ENCODE measurements at places on chromosomes 6 and 20.

DNA sequence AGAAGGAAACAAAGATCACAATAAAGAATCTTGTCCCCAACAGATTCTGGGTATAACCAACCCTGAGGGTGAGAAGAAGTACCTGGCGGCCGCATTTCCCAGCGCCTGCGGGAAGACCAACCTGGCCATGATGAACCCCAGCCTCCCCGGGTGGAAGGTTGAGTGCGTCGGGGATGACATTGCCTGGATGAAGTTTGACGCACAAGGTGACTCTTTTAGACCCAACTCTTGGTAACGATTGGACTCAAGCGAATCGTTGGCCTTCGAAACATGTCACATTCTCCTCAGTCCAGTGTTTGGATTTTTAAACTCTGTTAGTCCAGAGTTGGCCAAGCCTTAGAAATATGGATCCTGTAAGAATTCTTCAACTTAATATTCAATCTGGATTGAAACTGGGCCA, 2.6 kb downstream of the PCK1 start:
- DNase-seq: no peak

GRCh38 chr6:128513878-128514277, 6.5 kb downstream of the PTPRK start:
- DNase-seq: no peak

- DNase-seq: no peak
These were observed 29.5 kb upstream of the ADTRP start for GRCh38 chr6:11808054-11808453.

DNA sequence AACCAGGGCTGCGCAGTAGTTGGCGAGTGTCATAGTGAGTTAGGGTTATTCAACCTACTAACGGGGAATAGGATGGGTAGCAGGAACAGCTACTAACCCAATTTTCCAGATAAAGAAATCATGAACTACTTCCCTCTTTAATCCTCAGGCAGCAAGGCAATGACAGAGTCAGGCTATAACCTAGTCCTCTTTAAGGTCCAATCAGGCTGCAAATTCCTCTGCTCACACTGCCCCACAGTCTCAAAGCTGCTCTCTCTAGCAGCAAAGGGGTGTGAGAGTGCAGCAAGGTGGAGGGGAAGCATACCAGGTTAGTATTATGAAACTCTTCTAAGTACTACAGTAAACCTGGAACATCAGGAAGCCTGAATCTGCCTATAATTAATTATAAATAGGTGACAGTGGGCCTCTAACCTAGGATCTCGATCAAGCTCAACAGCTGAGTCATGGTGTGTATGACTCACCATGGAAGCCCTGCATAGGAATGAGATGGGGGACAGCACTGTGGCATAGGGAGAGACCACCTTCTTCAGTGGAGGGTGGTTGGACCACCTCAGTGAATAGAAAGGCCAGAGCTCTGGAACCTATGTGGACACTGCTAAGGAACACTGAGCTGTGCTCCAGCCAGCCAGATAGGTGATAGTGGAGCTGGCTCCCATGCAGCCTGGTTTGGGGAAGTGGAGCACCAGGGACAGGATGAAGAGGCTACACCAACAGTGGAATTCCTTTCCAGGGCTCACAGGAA, 7.9 kb downstream of the PEX6 start:
- peak; percentile 80 for DNase-seq

DNA sequence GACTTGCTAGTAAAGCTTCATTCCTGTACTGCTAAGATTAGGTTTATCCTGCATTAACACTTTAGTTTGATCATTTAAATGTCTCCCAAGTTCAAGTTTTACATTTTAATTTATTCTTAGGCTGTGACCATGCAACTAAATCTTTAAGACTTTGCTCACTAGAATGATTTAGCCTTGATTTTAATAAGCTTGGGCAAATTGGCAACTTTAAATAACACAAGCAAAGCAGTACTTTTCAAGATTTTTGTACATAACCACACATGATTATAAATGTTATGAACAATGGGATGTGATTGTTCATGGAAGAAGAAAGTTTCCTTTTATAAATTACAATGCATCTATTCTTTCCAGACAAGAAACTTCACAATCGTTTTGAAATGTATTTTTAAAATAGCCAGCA, 948.0 kb upstream of the EPHA7 start:
- DNase-seq: no peak

DNA sequence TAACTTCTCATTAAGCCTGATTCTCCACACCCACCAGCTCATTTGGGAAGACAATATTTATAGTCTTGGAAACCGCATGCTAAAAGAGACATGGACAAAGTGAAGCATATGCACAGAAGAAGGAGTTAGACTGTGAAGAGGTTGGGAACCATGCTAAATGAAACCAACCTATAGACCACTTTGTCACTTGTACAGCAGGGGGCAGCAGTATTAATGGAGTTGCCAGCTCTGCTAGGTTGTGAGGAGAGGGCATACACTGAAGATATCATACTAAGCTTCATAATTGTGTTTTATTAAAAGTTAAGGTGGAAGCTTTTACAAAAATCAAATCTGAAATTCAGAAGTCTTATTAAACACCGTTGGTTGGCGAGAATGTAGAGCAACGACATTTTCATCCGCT, 38.3 kb upstream of the HMGCLL1 start:
- no peak for DNase-seq

- no peak for DNase-seq
These were observed 233.3 kb upstream of the RUNX2 start for GRCh38 chr6:45094831-45095230.

DNA sequence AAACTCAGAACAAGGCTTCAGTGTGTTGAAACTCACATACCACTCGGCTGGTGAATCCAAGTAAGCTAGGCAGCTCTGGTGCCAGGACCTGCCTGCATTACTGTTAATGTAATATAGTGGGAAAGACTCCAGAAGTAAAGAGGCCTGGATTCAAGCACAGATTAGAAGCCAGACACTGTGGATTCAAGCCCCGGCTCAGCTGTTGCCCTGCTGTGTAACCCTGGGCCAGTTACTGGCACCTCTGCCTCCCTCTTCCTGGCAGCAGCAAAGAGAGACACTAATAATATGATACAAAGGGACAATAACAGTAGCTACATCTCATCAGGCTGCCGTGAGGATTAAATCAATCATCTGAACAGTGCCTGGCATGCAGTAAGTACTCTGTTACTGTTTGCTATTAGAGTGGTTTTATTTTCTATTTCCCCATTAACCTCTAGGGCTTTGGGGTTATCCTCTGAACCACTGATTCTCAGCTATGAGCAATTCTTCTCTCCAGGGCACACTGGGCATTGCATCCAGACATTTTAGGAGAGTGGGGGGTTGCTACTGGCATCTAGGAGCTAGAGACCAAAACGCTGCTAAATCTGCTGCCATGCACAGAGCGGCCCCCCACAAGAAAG, 92.9 kb downstream of the ZMYND8 start:
- DNase-seq: no peak

GRCh38 chr20:57524511-57525176, at the start of gene CTCFL:
Gene CTCFL, minus strand, starts transcription at chr20:57525140. Its CDS starts 935 bp downstream, at chr20:57524205.
- peak; percentile 90 for DNase-seq

DNA sequence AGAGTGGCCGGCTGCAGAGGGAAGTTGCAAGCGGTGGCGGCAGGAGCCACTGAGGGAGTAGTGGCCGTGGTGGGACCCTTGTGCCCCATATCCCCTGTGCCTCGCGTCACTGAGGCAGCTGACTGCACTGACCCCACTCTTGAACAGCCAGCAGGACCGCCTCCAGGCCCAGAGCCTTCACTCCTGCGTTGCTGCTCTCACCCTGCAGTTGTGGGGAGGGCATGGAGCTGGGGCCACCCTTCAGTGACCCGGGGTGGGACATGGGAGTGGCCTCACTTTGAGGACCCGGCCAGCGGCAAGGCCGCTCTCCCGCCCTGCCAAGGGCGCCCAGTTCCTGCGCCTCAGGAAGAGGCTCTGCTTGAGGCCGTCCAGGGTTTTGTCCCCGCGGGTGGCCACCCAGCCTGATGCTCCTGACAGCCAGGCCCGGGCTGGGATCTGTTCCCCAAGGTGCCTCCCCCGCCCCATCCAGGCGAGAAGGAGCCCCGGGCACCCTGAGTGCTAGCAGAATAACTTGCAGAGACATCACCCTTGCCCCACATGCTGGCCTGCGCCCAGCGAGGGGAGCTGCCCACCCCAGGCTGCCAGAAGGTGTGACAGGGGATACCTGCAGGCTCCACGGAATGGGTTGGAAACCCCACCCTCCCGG, 44.4 kb downstream of the HLA-DRA start:
- DNase-seq: no peak

DNA sequence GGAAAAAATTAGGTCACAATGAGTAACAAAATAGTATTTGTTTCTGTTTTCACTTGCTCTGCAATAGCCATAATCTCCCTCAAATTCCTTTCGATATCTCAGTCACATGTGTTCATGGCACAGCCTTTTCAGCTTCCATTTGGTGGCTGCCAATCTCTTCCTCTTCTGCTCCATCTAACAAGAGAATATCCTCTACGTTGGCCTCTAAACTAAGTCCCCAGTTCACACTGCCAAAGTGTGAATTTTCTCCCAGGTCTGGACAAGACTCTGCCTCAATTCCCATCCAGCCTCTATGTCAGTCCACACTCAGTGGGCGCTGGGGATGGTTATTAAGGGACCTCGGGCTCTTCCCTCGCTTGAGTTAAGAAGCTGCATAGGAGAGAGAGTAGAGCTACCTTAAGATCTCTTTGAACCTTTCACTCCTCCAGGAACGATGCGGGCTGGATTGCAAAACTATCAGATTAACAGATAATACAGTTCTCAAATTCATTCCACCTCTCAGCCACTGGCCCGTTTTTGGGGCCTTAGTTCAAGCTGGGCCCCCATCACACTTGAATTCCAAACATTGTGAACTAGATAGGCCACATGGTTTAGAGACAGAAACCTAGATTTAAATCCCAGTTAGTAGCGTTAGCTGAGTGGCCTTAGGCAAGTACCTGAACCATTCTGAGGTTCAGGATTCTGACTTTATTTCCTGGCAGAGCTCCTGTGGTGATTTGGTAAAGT, 250.2 kb upstream of the QKI start:
- DNase-seq: no peak
